Neuronal stem cell (in vitro differentiated cells): ENCODE measurements at places on chromosomes 16 and 17.
A peak's percentile ranks its signal among the peaks of the same experiment; 100 is the strongest.

GRCh38 chr17:15651583-15652110 is 32.1 kb upstream of the FBXW10B start:
- DNase-seq: peak; percentile 37

DNA sequence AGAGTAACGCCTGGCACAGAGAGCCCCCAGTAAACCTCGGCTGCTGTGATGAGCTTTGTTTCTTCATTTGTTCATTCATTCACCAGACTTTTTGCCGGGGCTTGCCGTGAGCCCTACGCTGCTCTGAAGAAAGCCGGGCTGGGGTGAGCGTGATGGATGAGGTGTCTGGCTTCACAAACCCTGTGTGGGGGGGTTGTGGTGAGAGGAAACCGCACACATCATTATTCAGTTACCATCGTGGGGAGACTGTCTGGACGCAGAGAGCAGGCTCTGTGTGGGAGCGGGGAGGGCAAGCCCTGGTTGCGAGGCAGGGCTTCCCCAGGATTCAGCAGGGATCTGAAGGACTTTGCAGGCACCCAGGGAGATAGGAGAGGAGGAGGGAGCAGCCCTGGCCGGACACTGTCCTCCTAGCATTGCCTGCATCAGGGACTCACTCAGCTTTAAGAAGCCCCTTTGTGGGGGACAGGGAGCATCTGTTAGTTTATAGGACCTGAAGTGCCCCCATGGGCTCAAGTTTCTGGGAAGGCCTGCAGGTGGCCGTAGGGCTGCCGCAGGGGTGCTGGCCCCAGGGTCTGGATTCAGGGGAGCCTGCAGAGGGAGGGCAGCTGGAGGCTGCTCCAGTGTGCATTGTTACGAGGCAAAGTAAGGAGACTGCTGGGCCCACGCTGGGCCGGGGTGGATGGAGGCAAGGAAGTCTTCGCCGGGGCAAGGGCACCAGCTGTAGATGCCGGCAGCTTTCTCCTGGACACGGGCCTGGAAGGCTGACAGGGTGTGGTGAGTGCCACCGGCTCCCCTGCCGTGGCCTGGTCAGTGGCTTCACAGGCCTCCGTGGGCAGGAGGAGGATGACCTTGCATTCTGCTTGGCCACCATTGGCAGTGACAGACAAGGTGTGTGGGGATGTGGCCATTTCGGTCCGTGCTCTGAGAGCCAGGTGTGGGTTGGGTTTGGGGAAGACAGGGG is 334.5 kb downstream of the SEC14L1 start:
- DNase-seq: no peak

DNA sequence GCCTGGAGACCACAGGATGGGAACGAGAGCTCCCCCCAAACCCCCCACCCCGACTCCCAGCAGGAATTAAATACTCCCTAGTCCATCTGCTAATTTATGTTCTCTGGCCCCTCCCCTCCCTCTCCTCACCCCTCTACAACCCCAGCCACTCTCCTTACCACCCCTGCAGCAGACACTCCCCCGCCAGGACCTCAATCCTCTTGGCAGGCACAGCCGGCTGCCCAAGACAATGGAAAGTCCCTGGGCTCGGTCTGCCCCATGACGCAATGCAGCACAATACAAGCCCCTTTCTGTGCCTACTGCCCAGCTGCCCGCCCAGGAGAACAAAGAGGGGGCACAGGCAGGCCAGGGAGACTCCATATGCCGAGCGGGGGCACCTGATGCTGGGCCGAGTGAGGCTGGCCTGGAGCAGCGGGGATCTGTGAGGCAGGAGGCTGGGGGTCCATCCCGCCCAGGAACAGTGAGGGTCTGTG is 30.3 kb upstream of the CDC42EP4 start:
- peak; percentile 78 for DNase-seq

GRCh38 chr16:88424587-88425235 is 28.4 kb upstream of the ZFPM1 start:
- DNase-seq: no peak

DNA sequence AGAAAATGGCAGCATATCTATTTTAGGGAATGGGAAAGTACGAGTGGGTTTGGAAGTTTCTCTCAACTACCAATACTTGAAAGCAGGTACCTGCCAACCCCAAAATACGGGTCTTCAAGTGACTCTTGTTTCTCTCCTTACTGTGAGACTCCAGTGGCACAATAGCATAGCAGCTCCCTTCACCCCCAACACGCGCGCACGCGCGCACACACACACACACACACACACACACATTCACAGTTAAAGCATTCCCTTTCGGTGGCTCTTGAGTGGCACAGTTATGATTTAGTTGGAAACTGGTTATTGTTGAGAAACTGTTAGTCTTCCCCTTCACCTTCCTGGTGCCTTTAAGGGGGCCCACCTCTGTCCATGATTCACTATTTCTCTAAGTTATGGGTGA is 30.0 kb upstream of the CCL2 start:
- no peak for DNase-seq

GRCh38 chr17:39955726-39956225 is 7.0 kb upstream of the GSDMA start:
- no peak for DNase-seq

DNA sequence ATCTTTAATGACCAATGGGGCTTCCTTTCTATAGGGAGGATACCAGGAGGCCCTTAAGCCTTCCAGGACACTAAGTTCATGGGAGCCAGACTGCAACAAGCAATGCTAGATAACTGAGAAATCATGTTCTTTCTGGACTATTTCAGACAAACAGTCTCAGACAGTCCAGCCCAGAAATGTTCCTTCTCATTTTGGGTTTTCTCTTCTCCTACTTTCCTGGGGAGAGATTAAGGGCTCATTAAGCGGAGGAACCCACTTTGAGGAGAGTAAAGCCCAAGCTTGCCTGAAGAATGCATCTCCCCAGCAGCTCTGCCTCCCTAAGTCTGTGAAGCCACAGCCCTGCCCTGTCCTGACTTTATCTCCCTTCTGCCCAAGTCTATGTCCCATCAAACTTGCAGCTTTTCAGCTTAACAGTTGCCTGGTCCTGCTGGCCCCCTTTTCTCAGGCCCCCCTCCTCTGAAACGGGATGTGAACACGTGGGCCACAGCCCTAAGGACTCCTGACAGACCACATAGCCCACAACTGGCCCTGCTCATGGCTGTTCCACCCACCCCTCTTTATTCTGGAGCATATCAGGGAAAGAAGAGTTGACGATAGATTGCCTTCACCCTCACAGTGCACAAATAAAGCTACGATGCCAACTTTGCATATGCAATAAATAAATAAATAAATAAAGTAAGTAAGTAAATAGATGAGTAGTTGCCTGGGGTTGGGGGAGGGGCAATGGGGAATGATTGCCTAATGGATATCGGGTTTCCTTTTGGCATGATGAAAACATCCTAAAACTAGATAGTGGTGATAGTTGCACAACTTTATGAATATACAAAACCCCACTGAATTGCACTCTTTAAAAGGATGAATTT is 111.0 kb downstream of the N4BP1 start:
- no peak for DNase-seq

DNA sequence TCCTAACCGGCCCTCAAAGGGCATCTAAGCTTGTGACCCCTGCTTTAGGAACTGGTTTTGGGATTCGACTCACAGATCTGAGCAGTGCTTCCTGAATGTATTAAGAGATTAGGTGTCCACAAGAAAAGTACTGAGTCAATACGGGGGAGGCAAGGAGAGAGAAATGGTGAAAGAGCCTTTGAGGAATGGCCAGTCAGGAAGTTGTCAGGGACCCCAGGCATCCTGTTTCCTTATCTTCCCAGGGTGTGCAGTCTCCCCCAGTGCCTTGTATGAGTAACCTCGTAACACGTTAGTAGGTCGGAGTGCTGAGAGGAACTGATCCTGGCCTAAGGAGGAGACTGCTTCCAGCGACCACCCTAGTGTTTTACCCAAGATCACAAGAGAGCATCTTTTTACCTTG is 16.4 kb upstream of the TMED6 start:
- DNase-seq: no peak

GRCh38 chr16:17324451-17324850 is 146.3 kb downstream of the XYLT1 start:
- no peak for DNase-seq

DNA sequence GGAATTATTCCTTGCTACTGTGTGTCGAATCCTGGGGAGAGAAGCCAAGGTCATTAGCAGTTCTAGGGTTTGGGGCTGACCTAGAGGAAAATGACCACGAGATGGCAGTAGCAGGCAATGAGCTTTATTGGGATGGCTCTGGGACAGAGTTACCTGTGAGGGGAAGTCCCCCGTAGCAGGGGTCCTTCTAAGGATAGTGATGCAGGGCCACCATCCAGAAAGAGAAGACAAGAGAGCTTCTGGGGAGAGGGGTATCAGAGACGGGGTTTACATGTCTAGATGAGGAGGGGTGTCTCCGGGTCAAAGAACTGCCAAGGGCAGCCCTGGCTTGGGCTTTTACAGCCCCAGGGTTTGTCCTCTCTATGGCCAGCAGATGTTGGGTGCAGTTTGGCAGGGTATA is 6.4 kb upstream of the GGT6 start:
- peak; percentile 58 for DNase-seq

DNA sequence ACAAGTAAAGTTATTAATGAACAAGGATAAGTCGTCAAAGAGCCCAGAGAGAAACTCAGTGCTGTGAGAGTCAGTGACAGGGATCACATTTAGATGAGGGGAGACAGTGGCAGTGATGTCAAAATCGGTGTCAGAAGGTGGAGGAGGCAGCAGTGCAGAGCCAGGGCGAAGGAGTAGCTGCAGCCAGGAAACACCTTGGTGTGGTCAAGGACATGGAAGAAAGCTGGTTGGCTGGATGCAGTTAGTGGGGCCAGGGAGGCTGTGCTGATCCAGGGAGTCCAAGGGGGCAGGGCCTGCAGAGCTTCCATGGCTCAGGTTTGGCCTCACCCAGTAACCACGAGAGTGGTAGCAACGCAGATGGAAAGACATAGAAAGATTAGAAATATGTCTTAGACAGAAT is 50.7 kb upstream of the ADORA2B start:
- DNase-seq: no peak

GRCh38 chr16:26316683-26317464 is 625.1 kb downstream of the HS3ST4 start:
- DNase-seq: peak; percentile 42

- no peak for DNase-seq
Observed at GRCh38 chr17:2390199-2390836, 10.5 kb downstream of the MNT start.

- no peak for DNase-seq
Observed at GRCh38 chr16:82509691-82510430, 116.9 kb upstream of the CDH13 start.

DNA sequence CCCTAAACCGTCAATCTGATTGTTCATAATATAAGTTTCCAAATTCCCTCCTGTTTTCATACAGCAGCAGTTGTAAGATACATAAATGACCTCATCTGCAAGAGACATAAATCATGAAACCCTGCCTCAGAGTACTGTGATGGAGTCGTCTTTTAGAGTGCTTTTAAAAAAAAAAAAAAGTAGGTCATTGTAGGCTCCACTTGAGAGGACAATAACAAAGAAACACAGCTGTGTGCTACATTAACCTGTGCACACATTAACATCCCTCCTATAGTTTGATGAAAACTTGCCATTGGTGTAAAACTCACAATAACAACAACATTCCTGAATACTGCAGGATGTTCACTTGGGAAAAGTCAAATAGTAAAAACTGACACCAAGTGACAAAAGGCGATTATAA is 56.5 kb downstream of the XPO6 start:
- DNase-seq: no peak

- no peak for DNase-seq
Observed at GRCh38 chr16:7382521-7382920, 49.9 kb downstream of the RBFOX1 start.

- DNase-seq: no peak
Observed at GRCh38 chr17:59533694-59534093, 31.7 kb upstream of the DHX40 start.

GRCh38 chr17:18960803-18961511 is 9.0 kb downstream of the SLC5A10 start:
- DNase-seq: peak; percentile 79

DNA sequence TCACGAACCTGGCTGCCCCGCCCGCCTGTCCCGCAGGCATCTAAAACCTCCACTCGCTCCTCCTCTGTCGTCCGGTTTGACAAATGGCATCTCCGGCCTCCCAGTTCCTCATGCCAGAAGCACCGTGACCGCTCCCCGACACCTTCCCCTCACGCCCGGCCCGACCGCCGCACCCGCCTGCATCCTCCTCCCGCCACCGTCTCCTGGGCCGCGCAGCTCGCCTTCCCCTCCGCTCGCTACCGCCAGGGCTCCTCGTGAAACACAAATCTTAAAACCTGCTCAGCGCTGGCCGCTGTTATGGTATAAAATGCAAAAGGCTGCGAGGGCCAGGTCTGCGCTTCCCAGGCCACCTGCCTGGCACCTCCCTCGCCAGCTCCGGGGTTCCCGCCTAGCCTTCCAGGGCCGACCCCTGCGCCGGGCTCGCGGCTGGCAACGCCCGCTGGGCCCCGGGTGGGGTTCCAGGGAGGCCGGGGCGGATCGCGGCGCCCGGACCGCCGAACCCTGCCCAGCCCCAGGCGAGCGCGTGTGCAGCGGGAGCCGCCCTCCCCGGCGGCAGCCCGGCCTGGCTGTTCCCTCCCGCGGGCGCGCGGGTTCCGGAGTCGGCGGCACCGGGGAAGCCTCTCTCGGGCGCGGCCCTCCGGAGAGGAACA is 488 bp downstream of the SPSB3 start:
- DNase-seq: peak; percentile 14

GRCh38 chr17:63196772-63197335 is 230.8 kb downstream of the TANC2 start:
- DNase-seq: no peak

DNA sequence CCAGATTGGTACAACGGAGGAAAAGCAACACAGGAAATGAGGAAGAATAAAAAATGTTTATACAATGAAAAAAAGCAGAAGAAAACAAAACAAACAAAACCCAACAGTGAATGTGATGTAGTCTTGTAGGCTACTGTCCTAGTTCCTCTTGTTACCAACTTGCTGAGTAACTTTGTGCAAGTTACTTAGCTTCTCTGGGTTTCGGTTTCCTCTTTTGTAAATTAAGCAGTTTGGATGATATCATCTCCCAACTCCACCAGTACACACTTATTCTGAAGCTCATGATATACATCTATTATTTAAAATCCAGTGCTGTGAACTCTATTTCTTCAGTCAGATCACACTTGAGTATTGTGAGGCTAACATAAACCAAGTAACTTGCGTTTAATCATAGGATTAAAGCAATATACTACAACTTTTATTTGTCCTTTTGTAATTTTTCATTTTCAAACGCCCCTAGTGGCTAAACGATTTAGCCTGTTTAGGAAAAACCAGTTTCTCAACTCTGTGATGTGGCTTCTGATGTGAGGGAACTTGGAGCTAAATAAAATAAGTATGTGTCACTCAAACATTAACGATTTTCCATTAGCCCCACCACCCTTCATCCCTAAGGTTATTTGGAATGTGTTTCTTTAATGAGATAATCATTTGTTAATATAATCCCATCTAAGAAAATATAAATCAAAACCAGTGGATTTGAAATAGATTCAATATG is 1.4 kb upstream of the UNK start:
- DNase-seq: no peak
